ENCODE measurements at places on chromosomes 5 and 9. TPM values are rescaled to one million over a fixed set of nuclear protein-coding genes. Genes with fewer than 3 reads are reported as not detected.

RFESD gene
- 21.2 TPM for polyA plus RNA-seq

- no peak overlapping the region for H3K4me3 ChIP-seq
- no peaks in the 10 kb centered on the region for H3K27me3 ChIP-seq
- H3K4me1 ChIP-seq, result peaks cover 7% of the 10 kb centered on the region
- H3K27ac ChIP-seq, result no peak overlapping the region
- H3K36me3 ChIP-seq, result no peaks in the 10 kb centered on the region
Measured at GRCh38 chr5:348726-349125, 27.2 kb downstream of the AHRR start.

DNA sequence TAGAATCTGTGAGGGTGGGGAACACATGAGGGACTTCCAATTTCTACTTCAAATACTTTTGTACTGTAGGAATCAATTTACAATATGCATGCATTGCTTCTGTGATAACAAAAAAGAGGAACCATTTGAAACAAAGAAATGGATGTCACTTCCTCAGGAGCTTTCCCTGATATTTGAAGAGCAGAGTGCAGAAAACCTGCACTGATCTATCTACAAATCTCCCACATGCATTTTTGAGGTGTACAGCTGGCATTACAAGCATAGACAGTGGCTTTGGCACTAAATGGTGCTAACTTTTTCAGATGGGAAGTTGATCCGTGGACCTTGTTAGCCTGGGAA is 27.7 kb downstream of the YIPF5 start:
- H3K4me3 ChIP-seq, result no peak overlapping the region
- DNase-seq, result no peak
- no peaks in the 10 kb centered on the region for H3K36me3 ChIP-seq
- no peak overlapping the region for H3K27ac ChIP-seq

SPINK6 gene
- polyA plus RNA-seq, result not detected

DNA sequence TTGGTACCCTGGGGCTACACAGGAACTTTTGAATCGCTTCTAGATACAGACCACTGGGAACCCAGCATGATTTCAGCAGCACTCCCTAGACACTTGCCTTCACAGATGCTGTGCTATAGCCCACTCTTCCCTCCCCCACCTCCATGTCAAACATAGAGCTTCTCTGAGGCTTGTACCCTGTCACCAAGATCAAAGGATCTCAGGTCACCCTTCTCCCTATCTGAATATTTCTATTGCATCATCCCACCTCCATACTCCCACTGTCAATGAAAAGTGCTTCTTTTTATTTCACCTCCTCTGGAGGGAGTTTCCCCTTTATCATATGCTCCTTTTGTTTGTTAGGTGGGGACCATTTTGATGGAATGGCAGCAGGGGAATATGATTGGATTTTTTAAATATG is 29.2 kb upstream of the PHF24 start:
- H3K27me3 ChIP-seq, result no peaks in the 10 kb centered on the region
- no peaks in the 10 kb centered on the region for H3K4me1 ChIP-seq
- DNase-seq, result no peak
- H3K27ac ChIP-seq, result no peak overlapping the region
- no peaks in the 10 kb centered on the region for H3K36me3 ChIP-seq

ELAVL2 gene
- not detected for polyA plus RNA-seq

NIPAL4 gene
- not detected for polyA plus RNA-seq

GRCh38 chr5:156251076-156251475 is 75.9 kb upstream of the SGCD start:
- DNase-seq, result no peak
- no peaks in the 10 kb centered on the region for H3K36me3 ChIP-seq
- H3K4me3 ChIP-seq, result no peak overlapping the region
- no peak overlapping the region for H3K27ac ChIP-seq
- no peaks in the 10 kb centered on the region for H3K27me3 ChIP-seq

ASPN gene
- not detected for polyA plus RNA-seq

BRINP1 gene
- not detected for polyA plus RNA-seq

- no peak overlapping the region for H3K4me3 ChIP-seq
- no peaks in the 10 kb centered on the region for H3K27me3 ChIP-seq
Measured at GRCh38 chr5:135332519-135333150, 66.4 kb downstream of the MACROH2A1 start.

GNA14 gene
- polyA plus RNA-seq, result not detected

DNA sequence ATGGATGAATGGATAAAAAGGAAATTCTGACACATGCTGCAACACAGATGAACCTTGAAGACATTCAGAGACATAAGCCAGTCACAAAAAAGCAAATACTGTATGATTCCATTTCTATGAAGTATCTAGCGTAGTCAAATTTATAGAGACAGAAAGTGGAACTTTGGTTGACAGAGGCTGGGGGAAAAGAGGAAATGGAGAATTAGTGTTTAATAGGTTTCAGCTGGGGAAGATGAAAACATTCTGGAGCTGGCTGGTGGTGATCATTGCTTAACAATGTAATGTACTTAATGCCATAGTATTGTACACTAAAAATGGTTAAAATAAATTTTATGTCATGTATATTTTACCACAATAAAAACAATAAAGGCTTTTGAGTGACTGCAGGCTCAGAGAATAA is 24.2 kb downstream of the PPIC start:
- no peaks in the 10 kb centered on the region for H3K4me1 ChIP-seq
- DNase-seq, result no peak
- H3K27ac ChIP-seq, result no peak overlapping the region

DNA sequence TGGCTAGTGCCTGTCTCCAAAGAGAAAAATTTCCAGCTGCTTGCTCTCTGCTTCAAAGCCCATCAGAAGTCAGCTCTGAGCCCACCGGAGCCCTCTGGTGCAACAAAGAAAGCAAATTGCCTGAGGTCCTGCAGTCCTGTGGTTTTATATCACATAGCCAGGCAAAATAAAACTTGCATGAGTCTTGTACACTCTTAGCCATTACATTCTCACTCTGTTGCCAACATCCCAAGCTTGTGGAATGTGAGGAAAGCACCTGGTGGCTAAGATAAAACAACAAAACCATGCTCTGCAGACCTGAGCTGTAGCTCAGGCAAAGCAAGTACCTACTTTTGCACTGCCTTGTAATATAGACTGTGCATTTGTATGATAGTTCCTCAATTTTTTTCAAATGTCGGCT is 133.7 kb downstream of the GPBP1 start:
- DNase-seq, result no peak
- H3K27ac ChIP-seq, result no peak overlapping the region
- H3K4me1 ChIP-seq, result no peaks in the 10 kb centered on the region
- no peaks in the 10 kb centered on the region for H3K36me3 ChIP-seq

- DNase-seq, result no peak
- H3K27me3 ChIP-seq, result no peaks in the 10 kb centered on the region
- H3K4me3 ChIP-seq, result no peak overlapping the region
- H3K4me1 ChIP-seq, result no peaks in the 10 kb centered on the region
Measured at GRCh38 chr5:148014276-148014675, 49.5 kb upstream of the SPINK5 start.

ABL1 gene
- 15.8 TPM for polyA plus RNA-seq

POU5F2 gene
- polyA plus RNA-seq, result 0.12 TPM

- no peak overlapping the region for H3K4me3 ChIP-seq
- no peak overlapping the region for H3K27ac ChIP-seq
- H3K27me3 ChIP-seq, result no peaks in the 10 kb centered on the region
- no peaks in the 10 kb centered on the region for H3K4me1 ChIP-seq
- peaks cover 89% of the 10 kb centered on the region for H3K36me3 ChIP-seq
- DNase-seq, result no peak
Measured at GRCh38 chr5:1079961-1080360, 31.9 kb downstream of the SLC12A7 start.

KIF4B gene
- not detected for polyA plus RNA-seq

GRCh38 chr5:96004087-96004486 is 42.4 kb upstream of the ELL2 start:
- no peak for DNase-seq
- H3K36me3 ChIP-seq, result no peaks in the 10 kb centered on the region
- H3K4me3 ChIP-seq, result no peak overlapping the region
- H3K27ac ChIP-seq, result no peak overlapping the region
- no peaks in the 10 kb centered on the region for H3K27me3 ChIP-seq

GRCh38 chr5:96714951-96715451 is 52.8 kb downstream of the CAST start:
- peaks cover 6% of the 10 kb centered on the region for H3K4me1 ChIP-seq
- H3K27me3 ChIP-seq, result no peaks in the 10 kb centered on the region
- peak overlapping the region; percentile 29 for H3K27ac ChIP-seq
- H3K4me3 ChIP-seq, result no peak overlapping the region
- no peaks in the 10 kb centered on the region for H3K36me3 ChIP-seq

- H3K4me3 ChIP-seq, result no peak overlapping the region
- no peaks in the 10 kb centered on the region for H3K36me3 ChIP-seq
- H3K27me3 ChIP-seq, result peaks cover 3% of the 10 kb centered on the region
- H3K27ac ChIP-seq, result no peak overlapping the region
- H3K4me1 ChIP-seq, result peaks cover 5% of the 10 kb centered on the region
Measured at GRCh38 chr5:113336975-113337374, 97.8 kb downstream of the TSSK1B start.

FOXD1 gene
- not detected for polyA plus RNA-seq

APBA1 gene
- polyA plus RNA-seq, result not detected

DNA sequence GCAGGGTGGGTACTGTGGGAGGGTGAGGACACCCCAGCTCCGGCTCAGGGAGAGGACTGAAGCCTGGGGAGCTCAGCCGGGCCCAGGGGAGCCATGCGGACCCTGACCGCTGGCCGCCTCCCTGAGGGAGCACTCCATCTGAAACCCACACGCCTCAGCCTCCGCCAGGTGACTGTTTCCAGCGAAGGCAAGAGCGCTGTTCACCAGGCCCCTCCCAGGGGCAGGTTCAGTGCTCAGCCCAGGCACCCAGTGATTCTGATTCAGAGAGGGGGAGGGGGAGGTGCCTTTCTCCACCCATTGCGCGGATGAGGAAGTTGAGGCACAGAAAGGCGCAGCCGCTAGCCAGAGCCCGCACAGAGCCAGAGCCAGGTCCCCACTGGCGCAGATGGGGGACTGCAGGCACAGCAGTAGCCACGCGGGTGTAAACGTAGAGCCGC is 27.0 kb downstream of the ADGRD2 start:
- H3K27me3 ChIP-seq, result no peaks in the 10 kb centered on the region
- H3K4me1 ChIP-seq, result no peaks in the 10 kb centered on the region

IL7R gene
- 690 TPM for polyA plus RNA-seq

- no peak overlapping the region for H3K27ac ChIP-seq
- no peaks in the 10 kb centered on the region for H3K4me1 ChIP-seq
- no peaks in the 10 kb centered on the region for H3K27me3 ChIP-seq
- no peak for DNase-seq
Measured at GRCh38 chr5:149317281-149318048, 27.8 kb upstream of the GRPEL2 start.

BARHL1 gene
- polyA plus RNA-seq, result not detected

RPL7A gene
- 1,421 TPM for polyA plus RNA-seq

GRCh38 chr5:159208514-159209437 is 577 bp downstream of the RNF145 start:
- H3K27me3 ChIP-seq, result no peaks in the 10 kb centered on the region
- peak overlapping the region; percentile 88 for H3K4me3 ChIP-seq
- no peak for DNase-seq
- peaks cover 26% of the 10 kb centered on the region for H3K4me1 ChIP-seq
- H3K36me3 ChIP-seq, result no peaks in the 10 kb centered on the region
- peak overlapping the region; percentile 88 for H3K27ac ChIP-seq

- no peak for DNase-seq
- H3K27me3 ChIP-seq, result no peaks in the 10 kb centered on the region
- H3K4me1 ChIP-seq, result no peaks in the 10 kb centered on the region
- no peak overlapping the region for H3K4me3 ChIP-seq
- no peak overlapping the region for H3K27ac ChIP-seq
Measured at GRCh38 chr5:80399526-80400239, 8.2 kb upstream of the ZFYVE16 start.

DNA sequence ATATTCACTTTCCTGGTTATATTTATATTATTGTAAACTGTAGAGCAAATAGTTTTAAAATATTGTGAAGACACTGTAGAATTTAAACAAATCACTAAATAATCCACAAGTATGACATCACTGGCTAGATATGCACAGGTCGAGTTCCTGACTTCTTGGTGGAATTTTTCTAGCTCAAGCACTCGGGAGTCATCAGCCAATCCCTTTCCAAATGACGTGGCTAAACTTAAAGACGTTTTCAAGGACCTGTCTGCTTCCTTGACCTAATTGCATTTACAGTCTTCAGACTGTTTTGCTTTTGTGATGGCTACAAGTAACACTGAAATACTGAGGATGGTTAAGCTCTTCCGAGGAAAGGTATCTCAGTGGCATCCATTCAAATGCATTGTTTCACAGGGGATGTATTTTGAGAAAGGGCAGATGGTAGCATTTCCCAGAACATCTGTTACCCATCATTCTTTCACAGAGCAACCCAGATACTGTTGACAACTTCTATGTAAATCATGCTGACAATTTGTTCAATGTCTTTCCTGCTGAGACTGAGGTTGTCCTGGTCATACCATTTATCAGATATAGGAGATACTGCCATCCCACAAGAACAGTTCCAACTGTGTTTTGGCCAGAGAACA is 262.8 kb downstream of the CDH10 start:
- H3K27me3 ChIP-seq, result no peaks in the 10 kb centered on the region
- DNase-seq, result no peak
- no peak overlapping the region for H3K27ac ChIP-seq
- H3K36me3 ChIP-seq, result no peaks in the 10 kb centered on the region
- H3K4me1 ChIP-seq, result no peaks in the 10 kb centered on the region
- no peak overlapping the region for H3K4me3 ChIP-seq

- no peaks in the 10 kb centered on the region for H3K4me1 ChIP-seq
- no peaks in the 10 kb centered on the region for H3K27me3 ChIP-seq
- DNase-seq, result no peak
Measured at GRCh38 chr9:19809422-19810269, 20.8 kb upstream of the SLC24A2 start.

- no peaks in the 10 kb centered on the region for H3K27me3 ChIP-seq
- peak; percentile 87 for DNase-seq
- H3K27ac ChIP-seq, result peak within 1 kb of the TSS; percentile 94
- H3K36me3 ChIP-seq, result no peaks in the 10 kb centered on the region
- peaks cover 14% of the 10 kb centered on the region for H3K4me1 ChIP-seq
Measured at GRCh38 chr5:151758430-151759241, at the start of gene ATOX1. Gene ATOX1 (minus strand): TSS chr5:151758631. CDS start chr5:151758551, 80 bp downstream.

DNA sequence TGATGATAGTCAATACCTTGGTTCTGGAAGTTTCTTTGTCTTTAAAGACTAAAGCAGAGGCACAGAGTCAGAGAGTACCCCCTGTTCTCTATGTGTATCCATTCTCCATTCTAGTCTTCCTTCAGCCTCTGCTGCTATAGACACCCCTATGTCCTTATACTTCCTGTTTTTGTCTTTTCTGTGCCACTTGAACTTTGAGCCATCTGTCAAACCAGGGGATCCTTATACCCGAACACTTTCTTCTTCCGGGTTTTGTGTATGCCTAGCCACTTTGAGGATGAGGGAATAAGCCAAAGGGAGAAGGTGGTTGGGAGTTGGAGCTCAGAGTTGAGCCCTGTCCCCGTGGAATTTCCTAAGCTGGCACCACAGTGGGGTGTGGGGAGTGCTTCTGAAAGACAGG is 61.1 kb upstream of the IL6ST start:
- peaks cover 91% of the 10 kb centered on the region for H3K4me1 ChIP-seq
- H3K27ac ChIP-seq, result peak overlapping the region; percentile 60
- no peaks in the 10 kb centered on the region for H3K36me3 ChIP-seq
- no peak for DNase-seq
- peak overlapping the region; percentile 21 for H3K4me3 ChIP-seq

- DNase-seq, result no peak
- H3K27me3 ChIP-seq, result no peaks in the 10 kb centered on the region
- no peaks in the 10 kb centered on the region for H3K36me3 ChIP-seq
- H3K4me3 ChIP-seq, result no peak overlapping the region
- H3K27ac ChIP-seq, result no peak overlapping the region
Measured at GRCh38 chr5:11898-12297, 80.1 kb upstream of the PLEKHG4B start.

- H3K36me3 ChIP-seq, result no peaks in the 10 kb centered on the region
- H3K4me3 ChIP-seq, result no peak overlapping the region
- peaks cover 26% of the 10 kb centered on the region for H3K4me1 ChIP-seq
- DNase-seq, result no peak
- no peak overlapping the region for H3K27ac ChIP-seq
- no peaks in the 10 kb centered on the region for H3K27me3 ChIP-seq
Measured at GRCh38 chr5:138659121-138659520, 83.9 kb upstream of the HSPA9 start.
